Myocyte (in vitro differentiated cells): ENCODE measurements at places on chromosomes 2 and 18. TPM values are rescaled to one million over a fixed set of nuclear protein-coding genes. Genes with fewer than 3 reads are reported as not detected.

Gene HSPD1
- 119 and 133 TPM in 2 replicates for total RNA-seq

Gene TUBB8B
- total RNA-seq = not detected in 2 replicates

Gene ZEB2
- 164 and 199 TPM in 2 replicates for total RNA-seq

DNA sequence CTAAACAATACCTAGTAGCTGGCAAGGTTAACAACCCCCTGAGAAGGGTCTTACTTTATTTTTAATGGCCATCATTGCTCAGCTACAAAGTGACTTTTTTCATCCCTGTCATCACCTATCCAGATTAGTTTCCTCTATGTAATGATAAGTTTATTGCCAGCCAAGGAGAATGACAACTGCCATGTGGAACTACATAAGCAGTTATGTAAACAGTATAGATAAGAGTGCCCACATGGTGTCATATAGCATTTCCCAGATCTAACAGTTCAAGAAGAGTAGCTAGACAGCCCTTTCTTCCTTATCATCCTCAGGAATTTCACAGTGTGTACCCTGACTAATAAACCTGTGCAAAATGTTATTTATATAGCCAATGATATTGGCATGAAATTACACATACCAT is 240.2 kb upstream of the PIK3C3 start:
- no peak for DNase-seq

DNA sequence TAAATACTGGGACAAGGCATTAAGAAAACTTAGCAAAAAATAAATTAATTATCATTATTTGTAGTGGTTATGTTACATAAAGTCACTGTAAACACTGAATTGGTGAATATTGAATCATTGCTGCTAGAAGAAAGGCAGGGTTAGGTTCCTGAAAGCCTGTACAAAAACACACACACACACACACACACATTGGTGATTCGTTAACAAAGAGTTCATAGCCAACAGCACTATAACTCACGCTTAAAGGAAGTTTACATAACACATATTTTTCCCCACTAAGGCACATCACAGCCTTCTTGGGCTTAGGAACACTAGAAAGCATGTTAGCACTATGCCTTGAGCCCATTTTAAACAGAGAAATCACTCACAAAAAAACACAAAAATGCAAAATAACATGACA is 690.0 kb upstream of the PIK3C3 start:
- DNase-seq = no peak

DNA sequence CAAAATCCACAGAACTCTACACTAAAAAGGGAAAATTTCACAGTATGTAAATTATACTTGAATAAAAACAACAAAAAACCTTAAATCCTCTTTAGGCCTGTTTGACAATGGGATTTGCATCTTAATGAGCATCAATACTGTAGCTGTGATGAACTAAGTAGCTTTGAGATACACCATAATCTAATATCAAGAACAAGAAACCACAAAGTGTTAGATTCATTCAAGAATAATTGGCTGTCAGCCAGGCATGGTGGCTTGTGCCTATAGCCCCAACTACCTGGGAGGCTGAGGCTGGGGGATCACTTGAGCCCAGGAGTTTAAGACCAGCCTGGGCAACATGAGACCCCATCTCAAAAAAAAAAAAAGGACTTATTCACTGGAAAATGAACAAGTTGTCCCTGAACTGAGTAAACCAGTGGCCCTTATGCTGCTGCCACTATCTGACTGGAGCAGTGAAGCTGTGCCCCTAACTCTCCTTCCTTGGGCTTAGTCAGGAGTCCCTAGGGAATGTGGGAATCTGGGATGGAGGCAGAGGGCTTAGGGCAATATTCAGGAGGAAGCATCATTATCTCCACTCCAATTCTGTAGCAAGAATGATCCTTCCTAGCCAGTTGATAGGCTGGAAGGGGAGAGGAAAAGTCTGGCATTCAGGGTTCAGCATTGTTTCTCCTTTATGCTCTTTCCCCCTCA is 88.5 kb downstream of the PRKCE start:
- DNase-seq = no peak

- DNase-seq = no peak
These were observed 27.1 kb downstream of the ZNF519 start for GRCh38 chr18:14104906-14105748.

GRCh38 chr2:239811806-239812560 is 213.2 kb downstream of the NDUFA10 start:
- no peak for DNase-seq

- peak; percentile 40 for DNase-seq
These were observed 40.0 kb downstream of the NAPG start for GRCh38 chr18:10565835-10566234.
